ENCODE measurements at places on chromosomes 7 and 10.

GRCh38 chr10:73907841-73908517 lies 3.0 kb upstream of the PLAU start:
- DNase-seq, result no peak

DNA sequence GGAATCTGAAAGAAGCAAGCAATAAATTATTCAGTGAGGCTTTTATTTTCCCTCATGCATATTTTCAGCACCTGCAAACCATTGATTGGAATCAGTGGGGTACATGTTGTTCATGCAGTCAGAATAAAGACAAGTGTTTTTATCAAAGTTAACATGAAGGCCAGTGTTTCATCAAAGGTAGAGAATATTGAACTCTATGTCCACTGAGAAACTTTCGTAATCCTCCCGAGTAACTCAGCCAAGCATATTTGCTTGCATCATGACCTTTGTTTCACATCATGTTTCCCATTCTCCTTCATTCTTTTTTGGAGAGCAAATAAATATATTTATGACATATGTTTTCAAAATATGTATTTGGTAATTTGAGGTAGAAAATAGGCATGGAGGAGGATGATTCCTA lies 663.1 kb downstream of the SH2D4B start:
- DNase-seq, result no peak

DNA sequence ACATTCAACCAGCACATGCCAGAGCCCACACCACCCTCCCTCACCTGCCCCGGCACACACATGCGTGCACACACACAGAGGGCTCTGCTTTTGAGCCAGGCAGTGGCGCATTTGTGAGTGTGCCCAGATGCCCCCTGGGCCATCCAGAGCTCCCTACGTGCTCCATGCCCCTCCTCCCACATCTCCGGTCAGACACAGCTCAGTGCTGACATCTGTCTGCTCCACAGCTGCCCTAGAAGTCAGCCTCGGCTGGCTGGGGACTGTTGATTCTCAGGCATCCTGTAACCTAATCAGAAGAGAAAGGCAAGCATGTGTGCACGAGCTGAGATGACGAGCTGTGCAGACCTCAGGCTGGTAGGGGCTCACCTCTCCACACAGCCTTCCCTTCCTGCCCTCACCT lies 135.1 kb downstream of the ZMIZ1 start:
- no peak for DNase-seq

DNA sequence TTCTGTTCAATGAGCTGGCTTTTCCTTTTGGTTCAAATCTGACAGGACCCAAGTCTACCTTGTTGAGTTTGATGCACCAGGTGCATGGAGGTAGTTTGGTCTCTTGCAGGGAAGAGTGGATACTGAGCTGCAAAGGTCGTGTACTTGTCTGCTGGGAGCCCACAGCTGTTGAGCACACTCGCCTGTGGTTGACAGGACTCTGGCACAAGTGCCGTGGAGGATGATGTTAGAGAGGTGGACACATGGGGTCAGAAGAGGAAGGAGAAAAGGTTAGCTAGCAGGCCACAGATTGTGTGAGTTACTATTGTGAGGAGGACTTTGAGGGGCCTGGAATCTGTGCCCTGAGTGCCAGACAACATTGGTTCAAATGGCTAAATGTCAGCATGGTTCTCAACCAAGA lies 197.3 kb downstream of the CREB5 start:
- DNase-seq, result no peak

Data from T-helper 17 cell (primary cell).